AG04449 (cell line): ENCODE measurements at places on chromosomes 7 and 10.

- DNase-seq, result no peak
Observed at GRCh38 chr7:157944051-157944450, 607.2 kb downstream of the DNAJB6 start.

DNA sequence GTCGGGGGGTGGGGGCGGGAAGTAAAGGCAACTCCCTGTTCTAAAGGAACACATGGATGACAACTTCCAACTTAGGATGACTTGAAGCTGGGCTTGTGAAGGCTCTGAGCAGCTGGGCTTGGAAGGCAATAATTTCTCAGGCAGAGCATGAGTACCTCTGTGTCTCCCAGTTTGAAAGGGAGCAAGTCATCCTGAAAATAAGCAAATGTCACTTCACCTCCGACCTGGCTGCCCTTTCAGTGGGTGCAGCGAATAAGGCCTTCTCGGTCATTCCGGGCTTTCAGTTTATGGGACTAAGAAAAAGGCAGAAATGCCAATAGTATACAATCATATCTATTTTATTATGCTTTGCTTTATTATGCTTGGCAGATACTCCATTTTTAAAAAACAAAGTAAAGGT, 15.3 kb upstream of the ADAMTS14 start:
- no peak for DNase-seq

DNA sequence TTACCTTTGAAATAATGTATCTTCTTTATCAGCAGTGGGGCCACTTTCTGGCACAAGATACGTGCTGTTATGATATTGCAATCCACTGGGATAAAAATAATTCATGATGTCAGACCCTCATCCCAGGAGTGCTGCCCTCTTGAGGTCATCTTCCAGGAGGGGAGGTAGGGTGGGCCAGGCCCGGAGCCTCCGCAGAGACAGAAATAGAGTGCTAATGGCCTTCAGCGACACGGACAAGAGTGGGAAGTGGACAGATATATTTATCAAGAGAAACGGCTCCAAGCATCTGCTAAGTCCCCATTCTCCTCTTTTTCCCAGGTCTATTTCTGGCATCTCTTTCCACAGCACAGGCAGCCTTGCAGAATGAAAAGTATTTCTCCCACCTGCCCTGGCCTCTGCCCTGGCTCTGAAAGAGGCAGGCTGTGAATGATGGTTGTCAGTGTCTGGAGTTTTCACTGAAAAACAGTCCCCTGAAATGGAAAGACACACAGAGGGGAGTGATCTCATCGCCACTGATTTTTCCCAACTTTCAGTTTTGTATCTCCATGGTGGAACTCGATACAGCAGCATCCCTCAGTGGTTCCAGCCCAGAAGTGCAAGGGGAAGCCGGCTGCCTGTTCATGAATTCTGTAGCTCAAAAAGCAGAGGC, 251.7 kb upstream of the MYO3A start:
- no peak for DNase-seq

DNA sequence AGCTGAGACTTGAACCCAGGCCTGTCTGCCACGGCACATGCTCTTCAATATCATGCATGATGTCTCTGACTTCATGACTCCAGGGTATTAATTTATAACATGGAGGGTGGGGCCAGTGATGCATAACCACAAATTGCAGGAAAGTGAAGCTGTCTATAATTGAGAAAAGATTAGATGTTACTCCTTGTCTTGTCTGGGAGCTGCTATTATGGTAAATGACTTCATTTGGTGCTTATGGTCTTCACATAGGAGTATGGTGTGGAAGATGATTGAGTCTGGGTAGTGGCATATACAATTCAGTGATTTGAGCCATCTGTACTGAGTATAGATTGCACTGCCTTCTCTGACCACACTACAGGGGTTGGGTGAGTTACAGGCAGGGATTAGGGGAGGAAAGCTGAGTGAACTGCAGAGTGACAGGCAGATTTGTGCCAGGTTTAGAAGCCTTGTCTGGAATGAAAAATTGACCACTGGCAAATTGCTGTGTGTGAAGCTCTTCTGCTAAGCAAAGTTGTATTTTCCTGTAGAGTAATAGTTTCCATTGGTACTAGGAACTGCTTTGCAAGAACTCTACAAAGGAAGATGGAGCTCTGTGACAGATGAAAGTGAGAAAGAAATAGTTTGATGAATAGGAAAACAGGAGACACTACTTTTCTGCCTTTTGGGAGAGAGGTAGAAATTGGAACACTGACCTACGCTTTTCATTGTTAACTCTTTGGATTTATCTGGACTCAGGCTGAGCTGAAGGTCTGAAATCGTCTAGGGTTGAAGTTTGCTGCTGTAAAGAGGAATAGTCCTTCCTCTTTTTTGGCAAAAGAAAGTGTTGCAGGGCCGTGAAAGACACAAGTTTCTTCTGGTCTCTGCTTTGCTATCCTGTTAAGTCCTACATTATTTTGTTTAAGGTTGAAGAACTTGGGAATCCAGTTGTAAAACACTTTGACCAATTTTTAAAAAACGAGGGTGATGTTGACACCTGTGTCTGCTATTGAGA, 2.7 kb downstream of the SND1 start:
- no peak for DNase-seq

DNA sequence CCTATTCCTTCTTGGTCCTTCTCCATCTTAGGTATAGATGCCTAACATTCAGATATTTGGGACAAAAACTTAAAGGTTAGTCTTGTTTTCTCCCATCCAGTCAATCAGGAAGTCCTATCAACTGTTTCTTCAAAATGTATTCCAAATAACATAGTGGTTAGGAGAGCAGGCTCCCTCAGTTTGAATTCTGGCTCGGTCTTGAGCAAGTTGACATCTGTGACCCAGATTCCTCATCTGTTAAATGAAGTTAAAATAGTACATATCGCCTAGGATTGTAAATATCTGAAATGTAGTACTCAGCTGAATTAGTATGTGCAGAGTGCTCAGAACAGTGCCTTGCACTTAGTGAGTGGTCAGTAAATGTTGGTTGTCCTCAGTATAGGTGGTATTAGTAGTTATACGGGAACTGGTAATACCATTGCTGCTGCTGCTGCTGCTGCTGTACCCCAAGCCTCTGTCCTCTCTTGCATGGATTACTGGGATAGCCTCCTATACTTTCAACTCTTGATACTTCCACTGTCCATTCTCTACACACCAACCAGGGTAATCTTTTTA, 58.6 kb downstream of the RALA start:
- DNase-seq, result no peak
